Stimulated activated CD8-positive, alpha-beta memory T cell treated with anti-CD3 and anti-CD28 coated beads, Interleukin-7, amount 100 ng/mL, for 1 hour (primary cell): ENCODE measurements at places on chromosomes 3 and 15.

- no peak for DNase-seq
These were observed 5.5 kb downstream of the SSUH2 start for GRCh38 chr3:8638994-8639658.

DNA sequence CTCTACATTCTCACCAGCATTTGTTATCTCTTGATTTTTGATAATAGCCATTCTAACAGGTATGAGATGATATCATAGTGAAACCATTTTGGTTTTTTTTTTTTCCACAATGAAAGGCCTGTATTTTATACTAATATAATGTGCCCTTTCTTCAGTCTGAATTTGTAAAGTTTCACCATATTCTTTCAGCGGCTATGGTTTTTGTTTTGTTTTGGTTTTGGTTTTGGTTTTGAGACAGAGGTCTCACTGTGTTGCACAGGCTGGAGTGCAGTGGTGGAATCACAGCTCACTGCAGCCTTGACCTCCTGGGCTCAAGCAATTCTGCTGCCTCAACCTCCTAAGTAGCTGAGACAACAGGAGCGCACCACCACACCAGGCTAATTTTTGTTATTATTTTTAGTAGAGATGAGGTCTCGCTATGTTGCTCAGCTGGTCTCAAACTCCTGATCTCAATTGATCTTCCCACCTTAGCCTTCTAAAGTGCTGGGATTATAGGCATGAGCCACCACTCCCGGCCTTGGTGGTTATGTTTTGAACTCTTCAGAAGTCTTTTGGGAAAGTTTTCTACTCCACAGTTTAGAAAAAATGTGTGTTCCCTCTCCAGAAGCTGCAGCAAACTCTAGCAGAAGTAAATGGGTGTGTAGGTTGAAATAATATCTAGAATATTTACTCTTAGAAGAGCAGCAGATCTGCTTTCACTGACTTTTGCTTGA lies 110.2 kb upstream of the UMPS start:
- DNase-seq, result no peak

GRCh38 chr15:39078026-39078425 lies 502.9 kb upstream of the THBS1 start:
- DNase-seq, result no peak

DNA sequence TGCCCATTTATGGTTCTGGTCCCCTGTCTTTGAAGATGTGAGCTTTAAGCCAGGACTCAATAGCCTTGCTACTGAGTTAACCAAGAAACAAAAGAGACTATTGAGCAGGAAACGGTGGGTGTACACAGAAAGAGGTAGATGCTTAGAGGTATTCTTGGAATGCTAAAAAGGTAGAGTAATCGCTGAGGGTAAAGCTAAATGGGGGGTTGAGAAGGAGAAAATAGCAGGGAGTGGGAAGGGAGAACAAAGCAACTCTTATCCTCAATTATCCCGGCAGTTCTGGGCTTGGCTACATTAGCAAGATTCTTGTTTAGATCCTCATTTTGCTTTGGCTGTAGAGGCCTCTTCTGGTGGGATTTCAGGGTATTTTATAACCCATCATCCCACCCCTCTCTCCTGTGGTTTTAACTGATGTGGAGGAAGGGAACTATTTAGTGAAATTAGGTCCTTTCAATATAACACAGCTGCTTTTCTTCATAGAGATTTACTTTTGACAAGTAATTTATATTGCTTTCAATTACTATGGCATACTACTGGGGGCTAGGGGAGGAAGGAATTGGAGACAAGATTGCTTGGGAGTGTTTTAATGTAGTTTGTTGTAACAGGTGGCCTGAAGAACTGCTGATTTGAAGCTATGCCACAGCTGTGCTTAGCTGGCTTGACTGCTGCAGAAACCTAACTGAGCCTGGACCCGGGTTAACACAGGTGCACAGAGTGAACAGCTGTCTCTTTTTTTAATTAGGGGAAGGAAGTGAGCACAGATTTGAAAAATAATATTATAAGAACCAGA lies 234.3 kb upstream of the CCDC54 start:
- DNase-seq, result no peak

- DNase-seq, result no peak
These were observed 7.2 kb downstream of the FOXL2 start for GRCh38 chr3:138939561-138940241.

DNA sequence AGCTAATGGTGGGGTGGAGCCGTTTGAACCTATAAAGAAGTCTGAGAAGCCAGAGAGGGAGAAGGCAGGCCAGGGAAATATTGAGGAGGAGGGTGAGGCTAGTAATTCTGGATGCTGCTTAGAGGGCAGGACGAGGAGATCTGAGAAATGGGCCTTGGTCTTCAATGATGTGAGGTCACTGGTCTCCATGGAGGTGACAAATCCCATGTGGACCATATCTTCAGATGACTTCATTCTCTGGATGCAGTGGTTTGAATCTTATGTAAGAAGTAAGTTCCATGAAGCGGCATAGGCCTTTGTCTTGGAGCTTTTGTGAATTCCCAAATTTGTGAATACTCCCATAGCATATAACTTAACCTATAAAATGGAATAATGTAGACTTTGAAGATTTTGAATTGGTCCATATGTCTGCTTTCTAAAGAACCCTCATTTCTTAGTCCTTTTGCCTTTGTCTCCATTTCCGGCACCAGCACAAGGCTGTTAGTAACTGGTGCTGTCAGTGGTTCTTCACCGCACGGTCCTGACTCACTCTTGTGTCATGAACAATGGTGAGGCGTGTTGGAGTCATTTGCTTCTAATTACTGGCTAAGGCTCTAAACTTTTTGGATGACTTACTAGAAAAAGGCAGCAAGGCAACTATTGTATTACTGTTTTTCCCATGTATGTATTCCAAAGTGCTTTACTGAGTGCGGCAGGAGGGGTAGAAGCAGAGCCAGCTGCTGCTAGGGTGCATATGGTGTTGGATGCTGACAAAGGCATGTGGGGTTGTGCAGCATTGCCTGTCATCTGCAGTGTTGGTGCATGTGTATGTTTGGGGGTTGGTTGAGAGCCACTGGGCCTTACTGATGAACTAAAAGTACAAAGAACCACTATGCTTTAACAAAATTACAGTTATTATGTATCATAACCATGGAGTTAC lies 279.3 kb upstream of the C2CD4B start:
- no peak for DNase-seq

- no peak for DNase-seq
These were observed 26.8 kb upstream of the HERC1 start for GRCh38 chr15:63860555-63860954.

DNA sequence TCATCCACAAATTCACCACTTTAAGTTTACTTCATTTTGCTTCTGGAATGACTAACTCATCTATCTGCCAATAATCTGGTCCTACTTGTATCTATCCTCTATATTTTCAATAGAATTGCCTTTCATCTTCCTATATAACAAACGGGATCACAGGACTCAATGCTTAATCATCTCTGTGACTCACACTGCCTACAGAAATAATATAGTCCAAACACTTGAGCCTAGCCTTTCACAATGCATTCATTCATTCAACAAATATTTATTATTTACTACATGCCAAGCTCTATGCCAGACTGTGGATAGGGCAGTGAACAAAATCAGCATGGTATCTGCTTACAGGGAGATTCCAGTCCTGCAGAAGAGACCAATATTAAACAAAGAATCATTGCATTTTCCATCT lies 16.6 kb upstream of the AGTR1 start:
- DNase-seq, result no peak

DNA sequence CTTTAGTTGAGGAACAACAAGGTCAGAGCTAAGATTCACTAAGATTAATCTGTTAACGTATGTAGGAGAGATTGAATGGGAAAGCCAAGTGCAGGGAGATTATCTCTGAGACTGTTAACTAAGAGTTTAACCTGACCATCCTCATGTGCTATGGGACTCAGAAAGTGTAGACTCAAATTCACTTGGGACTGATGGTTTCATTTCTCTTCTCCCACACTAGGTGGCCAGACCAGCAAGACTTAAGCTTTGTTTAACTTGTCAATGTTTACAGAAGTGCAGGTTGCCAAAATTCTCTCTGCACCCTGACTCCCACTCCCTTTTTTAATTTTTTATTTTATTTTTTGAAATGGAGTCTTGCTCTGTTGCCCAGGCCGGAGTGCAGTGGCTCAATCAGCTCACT lies 6.3 kb upstream of the HEXA start:
- DNase-seq, result no peak

- no peak for DNase-seq
These were observed 23.3 kb downstream of the CTSH start for GRCh38 chr15:78921517-78921916.

DNA sequence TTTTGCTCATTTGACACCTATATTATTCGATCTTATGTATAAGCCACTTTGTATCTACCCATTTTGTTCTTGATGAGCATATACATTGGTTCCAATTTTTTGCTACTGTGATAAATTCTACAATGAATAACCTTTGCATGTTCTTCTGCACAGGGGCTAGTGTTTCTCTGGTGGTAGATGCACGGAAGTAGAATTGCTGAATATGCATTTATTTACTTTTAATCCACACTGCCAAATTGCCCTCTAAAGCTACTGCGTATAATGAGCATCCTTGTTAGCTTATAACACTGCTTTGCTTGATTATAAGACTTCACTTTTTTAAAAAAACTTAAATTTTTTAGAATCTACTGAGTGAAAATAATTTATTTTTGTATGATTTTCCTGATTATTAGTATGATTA lies 84.2 kb upstream of the PIAS1 start:
- no peak for DNase-seq

- DNase-seq, result no peak
These were observed 42.4 kb downstream of the TGFBR2 start for GRCh38 chr3:30648670-30649357.

DNA sequence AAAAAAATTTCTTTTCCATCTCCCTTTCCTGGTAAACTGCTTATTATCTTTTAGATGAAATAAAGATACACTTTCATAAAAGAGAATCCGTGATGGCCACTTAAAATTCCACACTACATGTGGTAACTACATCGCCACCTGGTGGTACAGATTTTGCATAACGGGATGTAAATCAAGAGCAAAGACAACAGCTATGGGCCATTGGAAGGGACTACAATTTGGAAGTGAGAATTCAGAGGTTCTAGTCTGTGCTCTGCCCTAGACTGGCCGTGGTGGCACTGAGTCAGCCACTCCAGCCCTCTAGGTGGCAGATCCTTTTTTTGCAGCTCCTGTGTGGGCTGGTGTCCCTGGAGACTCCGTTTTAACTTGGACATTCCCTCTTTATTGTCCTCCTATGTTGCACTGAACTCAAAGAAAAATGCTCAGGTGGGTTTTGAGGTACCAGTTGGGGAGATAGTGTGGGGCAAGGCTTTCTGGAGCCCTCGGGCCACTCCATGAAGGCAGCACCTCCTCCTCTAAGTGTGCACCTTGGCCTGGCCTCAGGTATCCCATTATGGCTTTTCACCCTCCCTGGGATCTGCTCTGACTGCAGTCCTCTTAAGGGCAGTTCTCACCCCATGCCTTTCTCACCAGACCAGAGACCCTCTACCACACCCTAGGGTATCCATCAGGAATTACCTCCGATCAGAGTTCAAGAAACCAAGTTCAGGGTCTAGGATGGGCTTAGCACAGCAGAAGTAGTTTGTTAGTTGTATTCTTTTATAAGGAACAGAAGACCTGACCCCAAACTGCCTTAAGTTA lies 54.9 kb downstream of the SPSB4 start:
- DNase-seq, result peak; percentile 25

- no peak for DNase-seq
These were observed 138.8 kb downstream of the ZNF609 start for GRCh38 chr15:64599226-64599625.

- no peak for DNase-seq
These were observed 102.8 kb upstream of the CLDN18 start for GRCh38 chr3:137906985-137907649.

DNA sequence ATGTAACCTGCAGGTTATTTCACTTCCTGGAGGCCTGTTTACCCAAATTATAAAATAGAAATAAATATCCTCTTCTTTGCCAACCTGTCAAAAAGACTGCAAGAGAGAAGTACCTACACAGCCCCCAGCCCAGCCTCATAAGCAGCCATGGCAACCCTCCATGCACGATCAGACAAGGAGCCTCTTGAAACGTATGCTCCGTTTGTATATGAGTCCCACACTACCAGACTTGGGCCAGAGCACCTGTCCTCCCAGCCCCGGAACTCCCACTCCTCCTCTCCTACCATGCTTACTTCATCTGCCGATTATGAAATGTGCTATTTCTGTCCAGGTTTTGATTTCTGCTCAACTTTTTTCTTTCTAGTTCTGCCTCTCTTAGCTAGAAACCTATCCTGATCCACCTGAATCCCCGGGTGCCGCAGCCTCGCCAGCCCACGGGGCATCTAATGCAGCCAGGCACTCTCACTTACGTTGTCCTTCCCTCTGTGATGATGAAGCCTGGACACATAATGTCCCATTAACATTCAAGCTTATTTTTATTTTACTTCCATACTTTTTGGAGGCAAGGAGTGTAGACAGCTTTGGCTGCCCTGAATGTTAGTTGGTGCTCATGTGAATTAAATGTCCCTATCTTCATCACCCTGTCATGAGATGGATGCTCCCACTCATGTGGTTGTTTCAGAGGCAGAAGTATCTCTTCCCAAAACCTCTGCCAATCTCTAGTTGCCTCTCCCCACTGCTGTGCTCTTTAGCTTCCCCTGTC lies 73.8 kb downstream of the MB21D2 start:
- no peak for DNase-seq

DNA sequence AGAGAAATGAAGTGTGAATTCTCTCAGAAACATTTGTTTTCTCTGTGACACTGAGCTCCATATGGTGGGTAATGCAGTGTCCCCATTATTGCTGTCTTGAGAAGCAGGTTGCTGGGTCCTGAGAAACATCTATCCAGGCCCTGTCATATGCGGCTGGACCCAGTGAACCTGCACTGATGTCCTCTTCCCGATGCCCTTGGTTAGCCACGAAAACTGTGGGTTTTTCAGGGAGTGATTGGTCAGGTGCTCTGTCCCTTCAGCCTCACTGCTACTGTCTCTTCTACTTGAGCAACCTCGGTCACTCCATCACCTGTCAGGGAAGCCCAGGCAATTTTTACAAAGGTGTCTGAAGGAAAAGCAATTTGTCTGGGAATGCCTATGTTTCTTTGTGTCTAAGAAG lies 77.0 kb downstream of the SLC7A14 start:
- DNase-seq, result no peak

- DNase-seq, result no peak
These were observed 95.5 kb downstream of the CCNL1 start for GRCh38 chr3:157064402-157064801.

- no peak for DNase-seq
These were observed 87.7 kb upstream of the ABHD17C start for GRCh38 chr15:80607287-80607980.

DNA sequence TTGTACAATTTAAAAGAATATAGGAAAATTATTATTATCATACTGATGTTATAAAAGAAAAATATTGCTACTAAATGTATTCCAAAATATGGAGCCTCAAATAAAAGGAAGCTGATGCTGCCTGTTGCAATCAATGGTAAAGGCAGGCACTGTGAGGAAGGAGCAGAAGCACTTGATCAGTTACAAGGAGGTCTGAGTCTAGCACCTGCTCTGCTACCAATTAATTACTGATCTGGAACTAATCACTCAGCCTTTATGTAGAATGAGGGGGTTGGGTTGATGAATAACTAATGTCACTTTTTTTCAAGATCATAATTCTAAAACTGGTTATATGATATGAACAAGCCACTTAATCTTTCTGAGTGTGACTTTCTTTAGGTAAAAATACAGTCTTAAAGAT lies 5.5 kb downstream of the ADGRG7 start:
- DNase-seq, result no peak
